IMR-90 (cell line): ENCODE measurements at places on chromosomes 11 and 22. TPM values are rescaled to one million over a fixed set of nuclear protein-coding genes. Genes with fewer than 3 reads are reported as not detected.
A peak's percentile ranks its signal among the peaks of the same experiment; 100 is the strongest.

DNA sequence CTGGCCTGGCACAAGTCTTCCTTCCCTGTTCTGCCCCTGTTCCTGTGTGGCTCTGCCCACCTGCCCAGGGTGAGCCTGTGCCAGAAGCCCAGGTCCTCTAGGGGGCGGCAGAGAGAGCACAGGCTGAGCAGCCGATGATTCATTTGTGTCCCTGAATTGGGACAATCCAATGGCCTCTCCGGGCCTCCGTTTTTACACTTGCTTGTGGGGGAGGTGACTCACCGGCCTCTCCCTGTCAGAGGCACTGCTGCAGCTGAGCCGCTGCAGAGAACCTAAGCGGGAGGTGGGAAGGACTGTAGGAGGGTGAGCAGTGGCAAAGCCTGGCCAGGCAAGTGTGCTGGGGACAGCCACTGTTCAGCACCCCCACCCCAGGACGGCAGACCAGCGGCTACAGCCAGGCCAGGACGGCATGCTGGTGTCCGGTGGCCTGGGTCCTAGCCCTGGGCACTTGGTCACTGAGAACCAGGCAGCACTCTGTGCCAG, 65.2 kb upstream of the LMO1 start:
- no peak overlapping the region for H3K27ac ChIP-seq
- H3K4me3 ChIP-seq: no peak overlapping the region
- peaks cover 11% of the 10 kb centered on the region for H3K27me3 ChIP-seq

DNA sequence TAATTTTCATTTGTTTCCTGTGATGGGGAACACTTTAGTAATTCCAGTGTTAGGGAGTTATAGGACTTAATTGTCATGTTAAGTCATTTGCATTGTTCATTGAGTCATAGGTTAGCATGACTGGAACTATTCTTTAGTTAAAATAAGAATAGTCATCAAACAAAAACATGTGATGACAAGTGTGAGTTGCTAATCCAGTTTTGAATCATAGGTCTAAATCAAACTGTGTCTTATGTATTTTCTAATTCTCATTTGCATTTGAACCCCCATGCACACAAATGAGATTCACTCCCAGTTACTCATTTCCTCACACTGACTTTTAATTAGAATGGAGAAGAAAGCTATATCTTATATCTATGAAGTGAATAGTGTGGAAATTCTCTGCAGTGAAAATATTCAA, 405.6 kb downstream of the LRRC4C start:
- H3K27me3 ChIP-seq: no peaks in the 10 kb centered on the region
- H3K27ac ChIP-seq: no peak overlapping the region
- no peaks in the 10 kb centered on the region for H3K4me1 ChIP-seq
- H3K36me3 ChIP-seq: no peaks in the 10 kb centered on the region
- no peak overlapping the region for H3K4me3 ChIP-seq

- peaks cover 3% of the 10 kb centered on the region for H3K4me1 ChIP-seq
- peak within 1 kb of the TSS; percentile 82 for H3K4me3 ChIP-seq
- no peaks in the 10 kb centered on the region for H3K27me3 ChIP-seq
- H3K27ac ChIP-seq: peak within 1 kb of the TSS; percentile 23; the same call in 1 of the 2 replicates
These were observed at the start of gene PDGFD for GRCh38 chr11:104164028-104164520. Gene PDGFD (minus strand): TSS chr11:104164147.

DNA sequence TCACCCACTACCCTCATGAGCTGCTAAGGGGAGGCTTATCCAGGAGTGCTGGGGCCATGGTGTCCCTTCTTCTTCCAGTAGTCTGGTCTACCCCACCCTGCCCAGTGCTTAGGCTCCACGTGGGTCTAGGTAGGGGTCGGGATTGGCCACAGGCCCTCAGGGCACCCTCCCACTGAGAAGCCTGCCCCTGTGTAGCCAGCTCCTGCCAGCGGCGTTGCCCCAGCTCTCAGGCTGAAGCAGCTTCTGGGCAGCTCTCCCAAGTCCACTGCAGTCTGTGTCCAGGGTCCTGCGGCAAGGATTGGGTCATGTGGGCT, 24.0 kb upstream of the RIC3 start:
- H3K4me3 ChIP-seq: no peak overlapping the region
- H3K36me3 ChIP-seq: no peaks in the 10 kb centered on the region
- DNase-seq: no peak
- no peak overlapping the region for H3K27ac ChIP-seq
- H3K4me1 ChIP-seq: no peaks in the 10 kb centered on the region

DNA sequence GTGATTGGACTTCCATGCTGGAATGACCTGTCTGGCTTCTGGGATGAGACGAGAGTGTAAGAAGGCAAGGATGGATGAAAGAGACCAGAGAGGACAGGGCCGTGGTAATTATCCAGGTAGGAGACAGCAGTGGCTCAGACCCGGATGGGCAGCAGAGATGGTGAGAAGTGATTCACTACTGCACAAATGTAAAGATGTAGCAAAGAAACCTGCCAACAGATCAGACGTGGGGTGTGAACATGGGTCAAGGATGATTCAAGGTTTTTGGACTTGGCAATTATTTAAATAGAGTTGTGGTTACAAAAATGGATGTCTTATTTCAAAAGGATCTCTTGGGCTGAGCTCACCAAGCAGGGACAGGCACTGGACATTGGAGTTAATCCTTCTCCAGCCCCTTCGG, 32.7 kb downstream of the RIBC2 start:
- peak; percentile 44 for DNase-seq
- H3K4me3 ChIP-seq: no peak overlapping the region
- H3K4me1 ChIP-seq: peaks cover 32% of the 10 kb centered on the region
- no peaks in the 10 kb centered on the region for H3K27me3 ChIP-seq

- DNase-seq: peak; percentile 83
- H3K36me3 ChIP-seq: no peaks in the 10 kb centered on the region
- H3K4me3 ChIP-seq: no peak overlapping the region
- peaks cover 7% of the 10 kb centered on the region for H3K4me1 ChIP-seq
- H3K27me3 ChIP-seq: no peaks in the 10 kb centered on the region
These were observed 122.7 kb upstream of the TRPC6 start for GRCh38 chr11:101706541-101706940.

KRTAP5-3 gene
- total RNA-seq: not detected in 2 replicates

TLCD5 gene
- total RNA-seq: 11.5 and 11.7 TPM in 2 replicates

OR8D1 gene
- not detected in 2 replicates for total RNA-seq

DNA sequence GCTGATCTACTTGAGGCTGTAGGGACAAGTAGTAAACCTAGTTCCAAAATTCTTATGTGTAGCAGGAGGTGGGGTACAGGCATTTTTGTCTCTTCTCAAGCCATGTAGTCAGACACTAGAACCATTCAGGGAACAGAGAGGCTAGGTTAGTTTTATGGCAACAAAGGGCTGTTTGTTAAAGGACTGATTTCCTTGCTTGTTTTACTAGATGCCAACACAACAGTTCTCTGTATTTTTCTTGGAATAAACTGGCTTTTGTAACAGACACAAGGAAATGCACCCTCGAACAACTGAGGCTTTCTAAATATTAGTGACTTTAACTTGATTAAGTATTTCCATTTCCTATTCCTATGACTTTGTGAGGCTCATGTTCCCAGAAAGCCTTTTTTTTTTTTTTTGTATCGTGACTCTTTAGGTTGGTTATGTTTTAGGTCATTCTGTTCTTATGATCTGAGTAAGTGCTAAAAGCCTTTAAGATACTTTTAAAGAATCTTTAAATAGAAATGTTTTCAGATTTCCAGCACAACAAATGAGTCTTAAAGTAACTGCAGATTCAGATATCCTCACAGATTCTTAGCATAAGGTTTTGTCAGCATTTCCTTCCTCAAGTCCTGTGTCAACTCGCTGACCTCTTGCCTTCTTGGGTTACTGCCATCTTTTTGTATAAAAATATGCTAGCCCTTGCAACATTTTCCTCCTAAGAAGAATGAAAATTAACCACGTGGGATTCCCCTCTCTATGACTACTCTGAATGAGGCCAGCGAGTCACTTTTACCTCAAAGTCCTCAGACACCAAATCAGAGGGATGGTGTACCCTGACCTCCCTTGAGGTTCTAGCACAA, 92.5 kb downstream of the CCDC83 start:
- DNase-seq: peak; percentile 93
- peaks cover 14% of the 10 kb centered on the region for H3K4me1 ChIP-seq
- H3K27ac ChIP-seq: peak overlapping the region; percentile 33; the same call in 1 of the 2 replicates
- H3K36me3 ChIP-seq: no peaks in the 10 kb centered on the region

MAJIN gene
- not detected in 2 replicates for total RNA-seq

DNA sequence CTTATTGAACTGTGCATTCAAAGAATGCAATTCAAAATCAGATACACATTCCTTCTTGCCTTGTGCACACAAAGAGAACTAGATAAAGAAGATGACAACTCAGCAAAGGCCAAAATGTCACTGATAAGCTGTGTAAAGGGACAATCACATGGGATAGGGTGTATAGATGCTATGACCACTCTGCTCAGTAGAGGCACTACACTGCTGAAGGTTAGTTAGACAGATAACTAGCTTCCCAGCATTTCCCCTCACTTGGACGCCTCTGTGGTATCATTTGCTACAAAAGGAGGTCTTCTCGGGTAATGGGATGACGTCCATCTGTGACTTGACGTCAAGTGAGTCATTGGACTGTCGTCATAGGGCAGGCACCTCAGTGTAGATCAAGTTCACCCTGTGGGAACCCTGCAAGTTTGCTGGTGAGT, 424.9 kb upstream of the CCDC90B start:
- no peaks in the 10 kb centered on the region for H3K4me1 ChIP-seq
- H3K4me3 ChIP-seq: no peak overlapping the region

CRYBB2 gene
- total RNA-seq: not detected in 2 replicates

DNA sequence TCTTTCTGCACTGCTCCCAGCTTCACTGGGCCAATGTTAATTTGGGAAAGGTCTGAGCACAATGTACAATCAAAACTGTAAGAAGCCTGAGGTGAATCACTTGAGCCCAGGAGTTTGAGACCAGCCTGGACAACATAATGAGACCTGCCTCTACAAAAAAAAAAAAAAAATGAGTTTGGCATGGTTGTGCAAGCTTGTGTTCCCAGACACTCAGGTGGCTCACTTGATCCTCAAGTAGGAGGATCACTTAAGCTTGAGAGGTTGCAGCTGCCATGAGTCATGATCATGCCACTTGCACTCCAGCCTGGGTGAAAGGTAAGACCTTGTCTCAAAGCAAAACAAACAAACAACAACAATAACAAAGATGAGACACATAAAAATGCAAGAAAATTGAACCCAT, 38.6 kb upstream of the SC5D start:
- H3K4me1 ChIP-seq: no peaks in the 10 kb centered on the region
- H3K27me3 ChIP-seq: peaks cover 5% of the 10 kb centered on the region
- no peak overlapping the region for H3K4me3 ChIP-seq
- H3K36me3 ChIP-seq: no peaks in the 10 kb centered on the region
- H3K27ac ChIP-seq: no peak overlapping the region

DNA sequence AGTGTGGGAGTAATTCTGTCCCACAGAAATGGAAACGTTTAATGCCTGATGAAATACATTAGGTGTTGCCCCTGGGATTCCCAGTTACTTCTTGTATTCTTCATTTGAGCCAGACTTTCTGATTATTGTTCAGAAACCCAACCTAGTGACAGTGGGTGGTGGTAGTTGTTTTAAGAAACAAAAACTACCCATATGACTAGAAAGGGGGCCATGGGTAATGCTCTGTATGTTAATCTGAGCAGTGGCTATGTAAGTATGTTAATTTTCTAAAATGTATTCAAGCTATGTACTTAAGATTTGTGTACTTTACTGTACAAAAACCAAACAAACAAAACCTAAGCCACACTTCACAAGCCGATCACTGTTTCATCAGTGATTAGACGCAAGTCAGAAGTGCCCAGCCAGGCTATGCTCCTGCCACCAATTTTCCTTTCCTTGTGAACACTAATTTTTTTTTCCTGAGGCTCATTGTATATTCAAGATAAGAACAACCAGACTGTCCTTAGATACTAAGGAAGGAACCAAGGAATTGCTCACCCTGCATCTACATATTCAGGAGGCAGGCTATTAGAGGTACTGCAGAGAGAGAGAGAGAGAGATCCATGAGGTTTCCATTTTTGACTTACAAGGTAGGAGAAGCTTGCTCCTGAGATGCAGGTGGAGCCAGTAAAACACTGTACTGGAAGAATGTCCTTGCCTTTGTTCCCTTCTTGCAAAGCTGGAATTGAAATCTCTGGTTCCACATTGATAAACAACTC, 122.7 kb downstream of the DBX1 start:
- no peak overlapping the region for H3K27ac ChIP-seq
- no peak overlapping the region for H3K4me3 ChIP-seq
- no peaks in the 10 kb centered on the region for H3K27me3 ChIP-seq
- peaks cover 19% of the 10 kb centered on the region for H3K4me1 ChIP-seq

DNA sequence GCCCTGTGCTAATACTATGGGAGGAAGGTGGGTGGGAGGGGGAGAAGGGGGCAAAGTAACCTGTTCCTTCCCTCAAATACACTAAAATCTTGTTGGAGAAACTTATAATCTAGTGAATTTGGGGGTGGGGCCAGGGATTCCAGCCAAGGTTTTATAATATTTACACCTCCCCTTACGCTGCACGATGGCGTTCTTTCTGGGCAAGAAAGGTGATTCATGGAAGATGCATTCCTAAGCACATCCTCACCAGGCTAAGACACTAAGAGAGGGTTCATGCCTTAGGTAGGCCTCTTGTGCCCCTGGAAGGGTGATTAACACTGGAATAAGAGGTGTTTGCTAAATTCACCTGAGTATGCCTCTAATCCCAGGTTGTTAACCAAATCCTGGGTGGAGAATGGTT, 82.6 kb downstream of the BARX2 start:
- no peaks in the 10 kb centered on the region for H3K27me3 ChIP-seq
- H3K36me3 ChIP-seq: no peaks in the 10 kb centered on the region
- DNase-seq: no peak
- H3K27ac ChIP-seq: no peak overlapping the region
- H3K4me3 ChIP-seq: no peak overlapping the region

GRCh38 chr22:46378426-46379065, 43.0 kb downstream of the TRMU start:
- no peaks in the 10 kb centered on the region for H3K36me3 ChIP-seq
- no peak for DNase-seq
- H3K4me1 ChIP-seq: no peaks in the 10 kb centered on the region; the same call in 1 of the 2 replicates
- peaks cover 16% of the 10 kb centered on the region; the same call in 1 of the 2 replicates for H3K27me3 ChIP-seq
- H3K27ac ChIP-seq: no peak overlapping the region

DNA sequence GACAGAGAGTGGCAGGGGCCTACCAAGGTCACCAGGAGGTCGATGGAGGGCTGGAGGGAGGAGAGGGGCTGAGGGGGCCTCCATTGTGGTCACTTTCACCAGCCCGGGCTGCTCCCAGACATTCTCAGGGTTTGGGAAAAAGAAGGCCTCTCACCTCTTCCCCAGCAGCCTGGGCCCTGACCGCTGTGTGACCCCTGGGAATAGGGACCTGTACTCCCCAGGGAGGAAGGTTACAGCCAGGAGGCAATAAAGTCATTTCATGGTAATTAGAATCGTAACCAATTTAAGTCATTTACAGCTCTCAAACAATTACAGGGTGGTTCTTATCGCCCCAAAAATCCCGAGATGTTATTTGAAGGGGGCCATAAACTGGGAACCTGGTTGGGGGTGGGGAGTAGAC, 37.8 kb downstream of the ISX start:
- no peaks in the 10 kb centered on the region for H3K27me3 ChIP-seq
- no peak overlapping the region for H3K27ac ChIP-seq
- no peak for DNase-seq
- H3K4me3 ChIP-seq: no peak overlapping the region
